ENCODE measurements at places on chromosomes 1 and 21. TPM values are rescaled to one million over a fixed set of nuclear protein-coding genes. Genes with fewer than 3 reads are reported as not detected.

GRCh38 chr1:44949286-44949685 is 37.1 kb downstream of the EIF2B3 start:
- DNase-seq: no peak

- DNase-seq: no peak
These were observed 78.4 kb upstream of the SLC45A1 start for GRCh38 chr1:8239306-8240023.

- peak; percentile 11 for DNase-seq
These were observed 749 bp downstream of the FAM163A start for GRCh38 chr1:179743679-179744400.

DNA sequence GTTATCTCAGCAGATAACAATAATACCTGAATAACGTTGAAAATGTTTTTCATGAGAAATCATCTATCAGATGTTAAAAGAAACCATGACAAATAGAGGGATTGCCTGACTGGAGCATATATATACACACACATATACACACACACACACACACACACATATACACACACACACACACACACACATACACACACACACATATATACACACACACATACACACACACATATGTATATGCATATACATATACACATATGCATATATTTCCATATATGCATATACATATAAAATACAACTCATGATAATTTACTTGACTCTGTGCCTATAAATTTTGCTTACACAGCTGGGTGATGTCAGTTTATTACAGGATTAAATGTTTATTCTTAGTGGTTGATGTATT is 847.3 kb upstream of the ADAMTS5 start:
- no peak for DNase-seq

DNA sequence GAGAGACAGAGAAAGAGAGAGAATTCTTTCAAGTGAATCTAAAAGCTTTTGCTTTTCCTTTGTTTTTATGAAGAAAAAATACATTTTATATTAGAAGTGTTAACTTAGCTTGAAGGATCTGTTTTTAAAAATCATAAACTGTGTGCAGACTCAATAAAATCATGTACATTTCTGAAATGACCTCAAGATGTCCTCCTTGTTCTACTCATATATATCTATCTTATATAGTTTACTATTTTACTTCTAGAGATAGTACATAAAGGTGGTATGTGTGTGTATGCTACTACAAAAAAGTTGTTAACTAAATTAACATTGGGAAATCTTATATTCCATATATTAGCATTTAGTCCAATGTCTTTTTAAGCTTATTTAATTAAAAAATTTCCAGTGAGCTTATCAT is 117.6 kb downstream of the PTPRC start:
- DNase-seq: peak; percentile 41

GRCh38 chr1:72946903-72947499 is 664.7 kb upstream of the NEGR1 start:
- DNase-seq: peak; percentile 6

DNA sequence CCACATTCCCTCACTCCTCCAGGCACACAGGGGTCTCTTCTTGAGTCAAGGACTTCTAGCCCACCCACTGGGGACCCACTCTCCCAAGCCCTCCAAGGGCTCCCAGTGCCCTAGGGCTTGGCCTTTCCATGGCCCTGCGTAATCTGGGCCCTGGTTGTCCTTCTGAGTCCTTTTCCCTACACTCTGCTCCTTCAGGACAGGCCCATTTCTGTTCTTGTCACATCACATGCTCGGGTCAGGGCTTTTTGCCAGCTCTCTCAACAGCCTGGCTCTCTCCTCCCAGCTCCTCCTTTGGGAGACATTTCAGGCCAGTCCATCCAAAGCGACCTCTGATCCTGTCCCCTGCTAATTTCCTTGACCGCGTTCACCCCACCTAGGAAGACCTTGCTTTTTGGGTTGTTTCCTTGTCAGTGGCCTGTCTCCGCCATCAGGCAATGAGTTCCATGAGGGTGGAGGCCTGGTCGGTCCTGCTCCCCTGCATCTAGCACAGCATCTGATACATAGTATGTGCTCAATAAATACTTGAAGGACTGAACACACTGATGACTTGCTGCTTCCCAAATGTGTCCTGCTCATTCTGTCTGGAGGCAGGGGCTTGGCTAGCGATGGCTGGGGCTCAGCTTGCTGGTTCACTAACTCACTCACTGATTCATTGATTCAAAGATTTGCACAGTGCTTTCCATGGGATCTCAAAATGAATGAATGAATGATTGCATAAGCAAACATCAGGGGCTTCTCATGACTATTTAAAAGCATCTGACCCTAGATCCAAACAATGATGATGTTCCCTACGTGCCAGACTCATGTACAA is 44.8 kb downstream of the DHRS3 start:
- no peak for DNase-seq

GRCh38 chr1:167791281-167792187 is 69.8 kb downstream of the MPZL1 start:
- DNase-seq: peak; percentile 54

Gene OR2G6
- not detected for total RNA-seq

Gene DCDC2B
- total RNA-seq: not detected

Data from tongue (tissue), 3 donors.